ENCODE measurements at places on chromosomes 5 and 9.

- no peak for DNase-seq
Measured at GRCh38 chr9:133046196-133046899, 15.4 kb upstream of the CEL start.

DNA sequence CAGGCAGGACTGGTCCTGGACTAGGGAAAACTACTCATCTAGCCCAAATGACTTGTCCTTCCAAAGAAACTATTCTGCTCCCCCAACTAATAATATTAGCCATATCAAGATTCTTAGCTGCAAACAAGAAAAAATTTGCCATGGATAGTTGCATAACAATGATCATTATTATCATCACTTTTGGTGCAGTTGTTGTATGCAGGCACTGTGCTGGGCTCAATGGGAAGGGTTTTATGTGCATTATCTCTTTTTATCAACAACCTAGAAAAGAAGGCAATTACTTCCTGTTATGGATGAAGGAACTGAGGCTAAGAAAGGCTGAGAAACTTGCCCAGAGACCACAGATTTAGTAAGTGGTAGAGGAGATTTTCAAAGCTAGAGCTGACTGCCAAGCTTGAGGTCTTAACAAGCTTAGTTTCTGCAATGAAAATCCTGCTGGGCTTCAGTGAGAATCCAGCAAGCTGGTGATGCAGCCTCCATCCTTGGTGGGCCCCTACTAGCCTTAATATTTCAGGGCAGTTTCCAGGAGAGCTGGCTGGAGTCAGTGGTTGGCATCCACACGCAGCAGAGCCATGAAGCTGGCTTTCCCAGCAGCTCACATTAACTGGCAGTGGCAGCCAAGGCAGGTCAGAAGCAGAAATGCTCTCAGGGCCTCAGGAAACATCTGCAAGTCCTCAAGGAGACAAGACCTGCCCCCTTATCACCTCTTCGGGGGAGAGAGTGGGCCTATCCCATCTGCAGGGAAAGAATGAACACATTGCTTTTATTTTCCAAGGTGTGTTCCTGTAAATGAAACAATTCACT is 20.5 kb upstream of the MEGF9 start:
- peak; percentile 64 for DNase-seq

GRCh38 chr5:141880961-141881801 is 3.0 kb upstream of the PCDH1 start:
- DNase-seq: no peak

DNA sequence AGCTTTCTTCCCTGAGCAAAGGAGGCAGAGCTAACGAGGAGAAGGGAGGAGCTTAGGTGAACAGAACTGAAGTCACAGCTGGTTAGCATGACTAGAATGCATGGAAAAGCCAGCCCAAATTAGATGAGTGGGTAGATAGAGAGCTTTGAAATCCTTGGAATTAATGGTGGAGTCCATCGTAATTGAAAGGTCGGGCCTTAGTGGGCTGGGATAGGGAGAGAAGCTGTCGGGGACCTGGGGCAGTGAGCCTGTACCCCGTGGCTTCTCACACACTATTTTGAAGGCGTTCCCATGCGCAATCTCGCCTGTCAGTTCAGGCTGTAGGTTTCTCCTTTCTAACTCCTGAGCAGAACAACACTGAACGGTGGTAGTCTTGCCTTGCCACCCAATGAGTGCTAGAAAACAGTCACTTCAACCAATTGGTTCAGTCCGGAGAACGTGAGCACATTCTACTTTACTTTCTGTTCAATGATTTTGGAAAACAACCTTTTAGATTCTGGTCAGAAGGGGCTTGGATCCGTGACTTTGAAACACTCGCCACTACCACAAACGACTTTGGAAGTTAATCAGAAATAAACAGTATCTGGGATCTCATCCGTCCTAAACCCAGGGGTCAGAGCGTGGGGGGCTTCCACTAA is 655 bp upstream of the RAI14 start:
- DNase-seq: peak; percentile 67

DNA sequence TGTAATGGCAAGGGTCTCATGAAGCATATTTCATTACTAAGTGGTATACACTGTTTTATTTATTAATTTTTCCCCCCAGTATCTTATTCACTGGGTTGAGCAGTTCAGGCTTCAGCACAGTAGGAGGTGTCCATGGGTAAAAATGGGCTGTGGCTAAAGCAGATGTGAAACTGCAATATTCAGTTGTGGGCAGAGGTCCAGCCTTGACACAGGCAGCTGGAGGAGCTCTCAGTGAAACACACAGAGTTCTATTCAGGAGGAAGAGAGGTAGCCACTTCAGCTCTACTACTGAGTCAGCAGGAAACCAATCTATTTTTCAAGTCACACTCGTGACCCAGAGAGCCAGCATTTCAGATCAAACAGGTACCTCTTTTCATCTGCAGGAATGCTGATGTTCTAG is 418.3 kb downstream of the CDH10 start:
- DNase-seq: no peak

DNA sequence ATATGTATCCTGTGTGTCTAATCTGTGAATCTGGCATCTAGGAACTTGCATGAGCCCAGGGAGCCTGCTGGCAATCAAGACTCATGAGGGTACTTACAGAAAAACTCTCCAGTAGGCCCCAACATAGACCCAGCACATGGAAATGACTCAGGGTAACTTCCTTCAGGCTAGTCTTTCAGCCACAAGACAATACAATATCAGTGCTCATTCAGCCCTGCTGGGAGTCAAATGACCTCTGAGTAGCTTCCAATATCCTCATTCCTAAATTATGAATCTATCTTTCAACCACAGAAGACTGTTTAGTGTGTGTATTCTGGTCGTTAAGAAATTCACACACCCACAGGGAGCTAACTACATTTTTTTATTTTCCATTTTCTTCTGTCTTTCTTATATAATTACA is 1273.0 kb downstream of the EFNA5 start:
- DNase-seq: no peak

GRCh38 chr9:133355881-133356357 is 368 bp downstream of the SURF1 start:
- peak; percentile 41 for DNase-seq
